Non-pigmented ciliary epithelial cell (primary cell): ENCODE measurements at places on chromosomes 16 and 17.

DNA sequence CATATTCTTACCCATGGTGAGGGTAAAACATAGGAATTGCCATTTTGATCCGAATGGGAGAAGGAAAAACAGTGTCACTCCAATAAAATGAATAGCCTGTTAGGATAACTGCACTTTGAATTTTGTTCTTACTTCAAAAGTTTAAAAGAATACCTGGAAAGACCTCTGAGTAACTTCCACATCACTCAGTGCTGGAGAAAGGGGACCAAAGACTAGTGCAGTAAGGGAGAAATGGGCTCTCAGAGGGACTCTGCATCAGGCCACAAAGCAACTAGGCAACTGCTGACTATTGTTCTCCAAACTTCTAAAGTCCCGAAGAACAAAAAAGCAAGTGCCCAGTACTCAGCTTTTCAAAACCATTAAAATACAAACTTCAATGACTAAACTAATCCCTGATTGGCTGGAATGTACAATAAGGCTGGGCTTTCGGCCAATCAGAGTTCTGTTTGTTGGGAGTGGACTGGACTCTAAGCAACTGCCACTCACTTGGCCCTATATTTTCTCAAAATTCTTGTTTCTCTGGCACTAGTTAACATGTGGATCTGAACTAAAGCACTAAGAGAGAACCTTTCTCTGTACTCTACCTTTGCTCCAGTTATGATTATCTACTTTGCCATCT, 6.2 kb downstream of the DNAJC7 start:
- DNase-seq: no peak

DNA sequence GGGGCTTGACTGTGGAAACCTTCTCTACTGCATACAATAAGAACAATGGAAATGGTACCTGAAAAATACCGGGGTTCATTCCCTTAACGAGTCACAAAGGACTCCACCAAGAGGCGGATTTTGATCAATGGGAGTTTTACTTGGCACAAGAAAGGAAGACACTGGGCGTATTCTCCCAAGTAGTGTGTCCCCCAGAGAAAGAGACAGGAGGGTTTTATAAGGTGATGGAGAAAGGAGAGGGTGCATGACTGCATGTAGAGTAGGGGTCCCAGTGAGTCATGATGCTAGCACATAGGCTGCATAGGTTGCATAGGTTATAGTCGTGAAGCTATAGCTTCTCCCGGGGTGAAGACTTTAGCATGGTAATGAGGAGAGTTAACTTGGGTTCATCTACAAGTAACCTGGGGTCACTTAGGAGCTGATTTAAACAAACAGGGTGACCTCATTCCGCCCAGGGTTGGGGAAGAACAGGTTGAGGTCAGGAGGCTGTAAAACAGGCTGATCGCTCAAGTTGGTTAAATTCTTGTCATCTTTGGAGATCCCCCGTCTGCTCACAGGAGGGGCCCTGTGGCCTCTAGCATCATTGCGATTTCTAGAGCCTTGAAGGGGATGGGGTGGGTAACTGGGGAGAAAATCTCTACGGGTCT, 1.5 kb downstream of the MPV17L start:
- DNase-seq: no peak

GRCh38 chr17:39650121-39650579, 13.2 kb downstream of the STARD3 start:
- no peak for DNase-seq

DNA sequence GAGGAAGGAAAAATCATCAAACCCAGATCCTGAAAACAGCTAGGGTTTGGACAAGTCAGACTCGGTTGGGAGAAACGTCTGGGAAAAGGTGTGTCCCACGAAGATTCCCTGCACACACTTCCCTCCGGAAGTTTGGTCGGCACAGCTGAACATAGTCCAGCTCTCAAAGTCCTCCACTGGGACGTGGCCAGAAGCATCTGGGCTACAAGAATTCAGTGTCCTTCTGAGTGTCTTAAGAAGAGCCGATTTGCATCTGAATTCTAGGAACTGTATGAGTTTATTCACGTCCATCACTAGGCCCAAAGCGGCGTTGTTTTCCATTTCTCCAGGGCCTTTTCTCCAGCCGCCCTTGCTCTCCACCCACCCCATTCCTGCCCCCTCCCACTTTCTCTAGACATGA, 109.1 kb downstream of the C17orf67 start:
- DNase-seq: no peak

DNA sequence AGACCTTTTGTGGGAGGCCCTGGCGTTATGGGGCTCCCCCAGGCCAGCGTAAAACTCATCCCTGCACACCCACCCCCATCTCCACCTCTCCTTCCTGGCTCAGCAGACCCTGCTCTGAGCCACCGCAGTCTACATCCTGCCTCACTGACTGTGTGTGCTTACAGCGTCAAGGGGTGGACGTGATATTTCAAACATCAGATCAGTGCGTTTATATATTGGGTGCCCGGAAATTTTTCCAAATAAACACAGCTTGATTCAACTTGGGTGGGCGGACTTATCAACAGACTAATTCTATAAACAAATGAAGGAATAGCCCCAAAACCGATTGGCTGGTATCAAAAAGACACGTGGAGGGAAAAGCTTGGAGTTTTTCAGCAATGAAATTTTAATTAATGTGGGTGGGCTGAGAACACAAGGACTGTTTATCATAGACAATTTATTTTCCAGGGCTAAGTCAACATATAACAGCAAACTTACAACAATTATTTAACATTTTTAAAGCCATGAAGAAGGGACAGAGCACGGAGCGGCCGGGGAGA, at the start of gene FOXL1:
Gene FOXL1 (plus strand): TSS at position 489 of the 539 bp plus-strand sequence. CDS start 175 bp downstream, outside the sequence.
- no peak for DNase-seq

- DNase-seq: no peak
Observed at GRCh38 chr17:38899421-38899820, 26.0 kb upstream of the LASP1NB start.

GRCh38 chr17:19750835-19751234, 2.7 kb upstream of the ALDH3A1 start:
- DNase-seq: no peak

GRCh38 chr16:11079652-11080187, 135.4 kb downstream of the CLEC16A start:
- peak; percentile 83 for DNase-seq

DNA sequence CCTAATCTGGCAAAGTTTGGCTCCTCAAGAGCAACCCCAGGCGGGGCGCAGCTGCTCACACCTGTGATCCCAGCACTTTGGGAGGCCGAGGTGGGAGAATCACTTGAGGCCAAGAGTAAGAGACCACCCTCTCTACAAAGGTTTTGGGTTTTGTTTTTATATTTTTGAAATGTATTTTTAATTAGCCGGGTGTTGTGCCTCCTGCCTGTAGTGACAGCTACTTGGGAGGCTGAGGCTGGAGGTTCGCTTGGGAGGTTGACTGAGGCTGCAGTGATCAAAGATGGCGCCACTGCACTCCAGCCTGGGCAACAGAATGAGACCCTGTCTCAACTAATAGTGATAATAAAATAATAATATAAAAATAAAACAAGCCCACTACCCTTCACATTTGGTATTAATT, 756 bp upstream of the USP7 start:
- no peak for DNase-seq

DNA sequence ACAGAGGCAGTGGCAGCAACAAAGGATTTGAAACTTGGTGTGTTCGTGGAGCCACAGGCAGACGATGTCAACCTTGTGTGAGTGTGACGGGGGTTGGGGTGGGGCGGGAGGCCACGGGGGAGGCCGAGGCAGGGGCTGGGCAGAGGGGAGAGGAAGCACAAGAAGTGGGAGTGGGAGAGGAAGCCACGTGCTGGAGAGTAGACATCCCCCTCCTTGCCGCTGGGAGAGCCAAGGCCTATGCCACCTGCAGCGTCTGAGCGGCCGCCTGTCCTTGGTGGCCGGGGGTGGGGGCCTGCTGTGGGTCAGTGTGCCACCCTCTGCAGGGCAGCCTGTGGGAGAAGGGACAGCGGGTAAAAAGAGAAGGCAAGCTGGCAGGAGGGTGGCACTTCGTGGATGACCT, 25.5 kb downstream of the STH start:
- DNase-seq: no peak

- no peak for DNase-seq
Observed at GRCh38 chr17:56676810-56677209, 83.3 kb downstream of the NOG start.

GRCh38 chr16:48373258-48374029, 11.8 kb downstream of the SIAH1 start:
- no peak for DNase-seq

GRCh38 chr16:76571755-76572154, 294.6 kb downstream of the CNTNAP4 start:
- no peak for DNase-seq

GRCh38 chr16:85986931-85987749, 88.2 kb downstream of the IRF8 start:
- DNase-seq: no peak

DNA sequence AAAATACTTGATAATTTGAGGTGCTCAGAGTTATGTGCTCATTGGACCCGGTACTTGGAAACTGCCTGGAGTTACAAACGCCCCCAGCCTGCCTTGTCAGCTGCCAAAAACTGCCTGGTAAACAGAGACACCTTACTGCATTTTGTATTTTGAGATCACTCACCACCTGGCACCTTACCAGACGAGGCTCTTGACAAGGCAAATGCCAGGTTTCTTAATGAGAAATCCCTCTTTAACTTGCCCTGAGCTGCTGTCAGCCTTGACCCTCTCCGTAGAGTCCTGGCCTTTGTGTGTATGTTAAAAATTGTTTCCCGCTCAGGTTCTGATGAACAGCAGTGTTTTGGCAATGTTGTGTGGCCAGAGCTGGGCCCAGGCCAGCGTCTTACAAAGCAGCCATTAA, 28.8 kb downstream of the SYT17 start:
- no peak for DNase-seq

- no peak for DNase-seq
Observed at GRCh38 chr17:77640916-77641605, 317.4 kb upstream of the TNRC6C start.

DNA sequence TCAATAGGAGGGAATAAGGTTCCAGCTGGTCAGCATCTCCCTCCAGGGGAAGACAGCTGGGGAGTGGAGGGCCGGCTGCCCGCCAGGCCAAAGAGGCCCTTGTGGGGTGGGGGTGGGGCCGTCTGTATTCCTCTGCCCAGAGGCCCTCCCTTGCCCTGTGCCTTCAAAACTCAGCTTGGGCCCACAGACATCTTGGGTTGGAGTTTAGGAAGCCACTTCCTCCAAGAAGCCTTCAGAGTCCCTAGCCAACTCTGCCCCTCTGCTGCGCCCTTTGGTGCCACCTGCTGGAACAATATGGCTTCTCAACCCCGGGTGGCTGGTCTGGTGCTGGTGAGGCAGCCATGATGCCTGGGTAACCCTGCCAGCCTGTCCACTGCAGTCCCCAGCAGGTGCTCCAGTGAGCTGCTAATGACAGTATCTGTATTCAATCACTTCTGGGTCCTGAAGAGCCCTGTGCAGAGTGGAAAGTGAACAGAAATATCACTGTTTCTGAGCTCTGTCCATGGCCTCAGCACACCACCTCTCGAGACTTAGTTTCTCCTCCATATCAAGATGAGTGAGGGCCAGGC, 16.7 kb downstream of the HSD11B2 start:
- DNase-seq: no peak

GRCh38 chr16:70453892-70454221, 538 bp upstream of the FCSK start:
- no peak for DNase-seq

GRCh38 chr16:4147236-4147635, 31.0 kb upstream of the ADCY9 start:
- DNase-seq: no peak

DNA sequence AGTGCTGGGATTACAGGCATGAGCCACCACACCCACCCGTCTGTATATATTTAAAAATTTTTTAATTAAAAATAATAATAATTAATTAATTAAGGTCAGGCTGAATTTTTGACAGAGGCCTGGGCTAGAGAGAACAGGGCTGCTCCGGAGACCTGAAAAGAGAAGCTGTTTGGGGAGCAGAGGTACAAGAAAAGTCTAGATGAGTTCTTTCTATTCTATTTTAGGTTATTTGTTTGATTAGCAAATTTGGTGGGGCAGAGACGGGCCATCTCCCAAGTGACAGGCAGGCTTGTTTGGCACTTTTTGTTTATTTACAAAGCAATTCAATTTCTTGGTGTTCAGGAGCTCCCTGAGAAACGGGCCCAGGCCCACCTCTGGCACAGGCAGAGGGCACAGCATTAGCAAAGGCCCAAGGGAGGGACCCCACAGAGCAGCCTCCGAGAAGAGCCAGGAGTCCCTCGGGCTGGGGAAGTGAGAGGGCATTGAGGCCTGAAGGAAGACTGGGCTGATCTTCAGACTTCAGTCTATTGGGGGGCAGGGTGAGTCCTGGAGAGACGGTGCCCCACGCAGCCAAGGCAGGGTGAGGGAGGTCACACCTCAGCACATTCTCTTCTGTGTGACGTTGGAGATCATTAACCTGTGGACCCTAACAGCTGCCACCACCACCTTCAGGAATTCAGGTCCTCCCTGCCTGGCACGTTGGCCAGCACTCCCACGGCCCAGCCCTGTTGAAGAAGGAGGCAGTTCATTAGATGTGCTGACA, 10.8 kb upstream of the RIPOR1 start:
- no peak for DNase-seq

GRCh38 chr17:78329263-78330059, 30.4 kb downstream of the SOCS3 start:
- DNase-seq: no peak

DNA sequence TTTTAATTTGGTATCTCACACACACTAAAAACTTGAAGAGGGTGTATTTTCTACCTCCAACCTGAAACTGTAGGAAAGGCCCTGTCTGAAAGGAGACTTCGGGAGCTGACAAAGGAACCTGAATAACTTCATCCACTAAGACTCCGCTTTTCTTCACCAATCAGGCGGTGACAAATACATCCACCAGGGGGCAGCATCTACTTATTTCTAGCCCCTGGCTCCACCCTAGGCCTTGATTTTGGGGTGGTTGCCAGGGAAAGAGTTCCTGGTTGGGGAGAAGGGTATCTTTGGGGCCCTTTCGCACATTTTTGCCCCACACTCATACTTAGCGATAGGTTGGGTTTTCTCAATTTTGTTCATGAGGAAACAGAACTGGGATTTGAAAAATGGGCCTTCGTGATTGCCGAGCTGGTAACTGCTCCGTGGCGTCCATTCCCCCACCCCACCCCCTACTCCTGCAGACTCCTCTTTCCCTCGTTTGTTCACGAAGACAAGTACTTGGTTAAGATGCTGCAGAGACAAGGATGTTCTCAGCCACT, 4.8 kb upstream of the ARL4D start:
- peak; percentile 43 for DNase-seq
